M059J (cell line): ENCODE measurements at places on chromosomes 1 and 21.

GRCh38 chr1:165444897-165445370, at the start of gene RXRG:
RXRG (minus strand) TSS chr1:165445126; CDS start chr1:165444893, 233 bp downstream.
- no peak for DNase-seq

DNA sequence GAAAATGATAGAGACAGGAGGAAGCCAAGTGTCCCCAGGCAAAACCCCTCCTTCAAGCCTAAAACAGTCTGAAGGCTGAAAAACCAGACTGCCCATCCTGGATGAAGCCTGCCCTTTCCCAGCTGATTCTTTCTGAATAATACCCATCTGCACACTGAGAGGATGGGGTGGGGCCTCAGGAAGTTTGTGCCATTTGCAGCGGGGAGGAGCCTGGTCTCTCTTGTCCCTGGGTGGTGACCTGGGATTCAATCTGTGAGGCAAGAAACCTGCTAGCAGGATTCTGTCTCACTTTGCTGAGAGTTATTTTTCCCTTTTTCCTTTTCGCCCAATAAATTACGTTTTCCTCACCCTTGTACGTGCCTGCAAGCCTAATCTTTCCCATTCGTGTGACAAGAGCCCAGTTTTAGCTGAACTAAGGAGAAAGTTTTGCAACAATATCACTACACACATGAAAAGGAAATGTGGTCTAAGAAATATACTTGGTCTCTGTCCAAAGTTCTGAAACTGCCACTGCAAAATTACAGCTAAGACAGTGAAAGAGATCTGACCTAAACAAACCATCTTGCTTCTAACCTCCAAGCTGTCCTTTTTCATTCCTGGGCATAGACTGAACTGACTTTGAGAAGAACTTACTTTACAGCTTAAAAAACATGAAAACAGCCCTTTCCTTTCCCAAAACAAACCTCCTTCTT, 105.0 kb downstream of the COP1 start:
- peak; percentile 9 for DNase-seq

GRCh38 chr1:53639251-53639763, 99.7 kb downstream of the GLIS1 start:
- DNase-seq, result peak; percentile 97

DNA sequence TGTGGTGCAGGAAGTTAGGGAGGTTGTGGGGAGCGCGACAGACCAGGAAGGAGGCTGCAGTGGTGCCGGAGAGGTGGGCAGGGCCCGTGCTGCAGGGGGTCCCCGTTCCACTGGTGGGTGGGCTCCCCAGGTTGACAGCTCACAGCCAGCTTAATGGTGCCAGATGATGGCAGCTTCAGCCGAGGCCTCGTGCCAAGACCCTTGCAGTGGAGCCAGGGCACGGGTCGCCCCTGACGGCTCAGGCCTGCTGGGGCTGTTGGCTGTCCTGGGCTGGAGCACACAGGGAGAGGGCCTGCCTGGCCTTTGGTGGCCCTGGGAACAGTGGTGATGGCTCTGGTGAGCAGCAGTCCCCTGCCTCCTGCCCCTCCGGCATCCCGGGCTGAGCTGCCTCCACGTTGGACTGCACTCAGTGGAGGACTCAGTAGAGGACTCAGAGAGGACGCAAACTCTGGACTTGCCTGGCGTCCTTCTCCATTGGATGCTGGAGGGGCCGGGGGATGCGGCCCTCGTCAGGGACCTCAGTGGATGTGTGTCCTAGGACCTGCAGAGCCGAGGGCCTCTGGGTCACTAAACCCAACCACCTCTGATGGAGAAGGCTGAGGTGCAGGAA, 46.8 kb upstream of the CCDC27 start:
- DNase-seq, result no peak

DNA sequence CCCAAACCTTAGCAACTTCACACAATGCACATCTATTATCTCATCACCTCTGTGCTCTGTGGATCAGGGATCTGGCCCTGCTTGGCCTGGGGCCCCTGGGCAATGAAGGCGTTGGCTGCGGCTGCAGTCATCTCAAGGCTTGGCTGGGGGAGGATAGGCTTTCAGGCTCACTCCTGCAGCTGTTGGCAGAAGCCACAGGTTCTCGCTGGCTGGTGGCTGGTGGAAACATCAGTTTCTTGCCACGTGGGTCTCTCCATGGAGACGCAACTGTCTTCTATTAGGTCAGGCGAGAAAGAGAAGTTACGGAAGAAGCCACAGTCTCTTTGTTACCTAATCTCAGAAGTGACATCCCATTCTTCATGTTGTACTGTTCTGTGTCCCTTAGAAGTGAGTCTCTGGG, 3.6 kb upstream of the NPPA start:
- DNase-seq, result no peak

DNA sequence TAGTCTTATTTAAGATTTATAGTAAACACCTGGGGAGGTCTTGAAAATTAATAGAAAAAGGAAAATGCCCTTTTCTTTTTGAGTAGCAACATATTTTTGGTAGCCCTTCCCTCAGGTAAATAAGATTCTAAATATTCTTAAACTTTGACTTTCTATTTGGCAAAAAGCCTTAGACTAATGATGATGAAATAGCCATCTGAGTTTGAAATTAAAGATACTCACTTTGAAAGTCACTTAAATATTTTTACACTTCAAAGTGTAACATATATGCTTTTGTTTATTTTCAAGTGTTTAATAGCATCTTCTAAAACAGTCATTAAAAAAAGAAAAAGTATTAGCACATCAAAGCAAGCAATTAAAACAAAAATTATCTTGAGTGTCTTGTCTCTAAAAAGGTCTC, 135.1 kb downstream of the NEK7 start:
- DNase-seq, result no peak

DNA sequence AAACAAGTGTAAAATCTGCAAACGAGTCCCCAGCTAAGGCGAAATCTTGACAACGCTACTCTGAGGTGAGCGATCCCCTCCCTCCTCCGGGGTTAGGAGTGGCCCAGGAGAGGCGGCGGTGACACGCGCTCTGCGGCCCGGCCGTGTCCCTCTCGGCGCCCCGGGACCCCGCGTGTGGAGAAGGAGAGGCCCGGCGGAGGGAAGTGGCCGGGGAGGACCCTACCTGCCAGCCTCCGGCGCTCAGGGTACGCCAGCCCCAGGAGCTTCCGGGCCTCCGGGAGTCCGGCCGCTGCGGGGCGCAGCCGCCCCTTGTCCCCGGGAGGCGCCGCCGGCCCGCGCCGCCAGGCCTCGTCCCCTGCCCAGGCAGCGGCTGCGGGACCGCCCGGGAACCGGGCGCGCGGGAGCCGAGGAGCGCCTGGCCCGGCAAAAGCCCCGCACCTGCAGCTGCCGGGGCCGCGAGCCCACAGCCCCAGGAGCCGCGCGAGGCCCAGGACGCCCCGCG, 543 bp downstream of the ABCB10 start:
- DNase-seq, result peak; percentile 35
